ENCODE measurements at places on chromosomes 5 and 9. TPM values are rescaled to one million over a fixed set of nuclear protein-coding genes. Genes with fewer than 3 reads are reported as not detected.

The SPINK7 gene
- total RNA-seq: not detected

The MAP1B gene
- 155 TPM for total RNA-seq

The PDE6A gene
- not detected for total RNA-seq

DNA sequence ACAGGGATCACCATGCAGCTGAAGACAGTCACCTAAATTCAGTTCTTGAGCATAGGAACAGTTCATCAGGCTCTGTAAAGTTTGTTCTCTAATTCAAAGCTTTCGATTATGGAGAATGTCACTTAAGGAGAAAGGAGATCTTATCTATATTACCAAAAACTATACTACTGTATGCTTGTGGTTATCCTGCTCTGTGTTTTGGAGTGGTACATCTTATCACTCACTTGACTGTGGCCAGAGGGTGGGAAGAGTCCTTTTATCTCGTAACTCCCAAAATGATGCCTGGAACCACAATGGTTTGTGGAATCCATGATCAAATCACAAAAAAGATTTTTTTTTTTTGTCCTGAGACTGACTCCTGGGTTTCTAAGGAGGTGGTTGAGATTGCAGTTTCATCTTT lies 230.7 kb downstream of the COMMD10 start:
- DNase-seq: no peak

- peak; percentile 67 for DNase-seq
Observed at GRCh38 chr5:115977988-115978387, 15.7 kb downstream of the LVRN start.

GRCh38 chr5:124025306-124025845 lies 513.4 kb downstream of the CSNK1G3 start:
- no peak for DNase-seq

The PCDHB5 gene
- total RNA-seq: 0.53 TPM

DNA sequence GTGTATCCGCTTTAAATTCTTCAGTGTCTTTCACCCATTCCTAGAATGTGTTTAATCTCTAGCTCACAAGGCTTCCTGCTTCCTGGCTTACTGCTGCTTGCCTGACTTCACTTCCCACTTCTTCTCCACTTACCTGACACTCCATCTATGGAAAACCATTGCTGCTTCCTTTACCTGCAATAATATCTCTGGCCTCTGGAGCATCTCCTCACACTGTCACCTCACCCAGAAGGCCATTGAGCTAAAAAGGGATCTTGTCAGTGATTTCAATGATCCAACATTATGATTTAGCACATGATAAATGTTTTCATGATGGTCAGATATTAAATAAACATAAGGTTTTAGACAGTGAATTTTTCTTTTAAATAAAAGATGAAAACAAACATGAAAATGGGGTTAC lies 281.1 kb downstream of the MRPS30 start:
- no peak for DNase-seq

The CD14 gene
- total RNA-seq: 0.26 TPM

DNA sequence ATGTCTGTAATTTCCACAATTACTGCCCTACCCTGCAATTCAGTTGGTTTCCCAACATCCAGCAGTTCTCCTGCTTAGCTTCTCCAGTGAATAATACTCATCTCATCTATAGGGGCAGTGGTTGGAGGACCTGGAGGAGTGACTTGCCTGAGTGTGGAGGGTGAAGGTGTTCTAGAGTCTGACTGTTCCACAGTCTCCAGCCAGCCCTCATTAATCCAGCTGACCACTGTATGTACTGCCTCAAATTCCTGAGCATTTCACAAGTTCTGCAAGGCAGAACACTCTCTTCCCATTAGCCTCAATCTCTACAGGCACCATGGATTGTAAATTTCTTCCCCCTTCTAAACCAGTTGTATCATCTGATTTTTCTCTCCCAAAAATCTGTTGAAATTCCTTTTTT lies 147.4 kb upstream of the NFIL3 start:
- DNase-seq: no peak

The PLAC8L1 gene
- total RNA-seq: not detected

The FUT7 gene
- not detected for total RNA-seq

- no peak for DNase-seq
Observed at GRCh38 chr5:142322747-142323479, 1.9 kb downstream of the SPRY4 start.

The PCDHB2 gene
- 2.9 TPM for total RNA-seq

The LCN9 gene
- total RNA-seq: not detected

DNA sequence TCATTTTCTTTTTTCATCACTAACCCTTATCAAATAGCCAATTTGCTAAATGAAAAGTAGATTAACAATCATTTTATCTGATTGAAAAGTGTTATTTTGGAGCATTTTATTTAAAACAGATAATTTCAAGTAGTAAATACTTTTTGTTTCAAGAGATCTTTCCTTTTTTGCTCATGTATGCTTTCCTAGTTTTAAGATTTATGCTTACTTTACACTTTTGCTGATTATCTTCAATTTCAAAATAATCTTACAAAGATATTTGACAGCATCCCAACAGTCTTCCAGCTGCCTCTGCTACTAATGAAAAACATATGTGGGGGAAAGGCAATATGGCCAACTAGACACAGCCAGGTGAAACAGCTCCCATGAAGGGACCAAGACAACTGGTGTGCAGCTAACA lies 1027.3 kb upstream of the CDH9 start:
- no peak for DNase-seq

GRCh38 chr5:170362656-170363055 lies 26.5 kb downstream of the KCNMB1 start:
- DNase-seq: no peak
